A549 treated with AZD2906 at 1 μM for 4 hours (cell line): ENCODE measurements at places on chromosomes 7 and 10. TPM values are rescaled to one million over a fixed set of nuclear protein-coding genes. Genes with fewer than 3 reads are reported as not detected.

The RBM28 gene
- total RNA-seq: 49.7 to 66.8 TPM (median 51.3 TPM) in 5 replicates

The LRRC17 gene
- total RNA-seq: 0.07 to 0.14 TPM (median 0.09 TPM) in 3 of 5 replicates, not detected in the others

The AEBP1 gene
- total RNA-seq: 0.06 TPM in 1 of 5 replicates, not detected in the others

The CXCL12 gene
- 0.08 to 0.25 TPM (median 0.19 TPM) in 5 replicates for total RNA-seq

The APBB1IP gene
- 4.9 to 6.1 TPM (median 5.2 TPM) in 5 replicates for total RNA-seq

The MEIG1 gene
- total RNA-seq: 0.43 to 0.83 TPM (median 0.63 TPM) in 5 replicates

The ZNF511 gene
- total RNA-seq: 60.4 to 72.4 TPM (median 65.9 TPM) in 5 replicates

The KNDC1 gene
- total RNA-seq: 0.74 to 2.0 TPM (median 1.2 TPM) in 5 replicates

The C10orf53 gene
- total RNA-seq: not detected in 5 replicates

The ODAD2 gene
- 0.08 to 0.17 TPM in 2 of 5 replicates, not detected in the others for total RNA-seq

The ITGA8 gene
- total RNA-seq: 0.02 TPM in 1 of 5 replicates, not detected in the others

The HOXA7 gene
- 5.0 to 5.3 TPM (median 5.2 TPM) in 5 replicates for total RNA-seq

The IGFBP3 gene
- 123 to 196 TPM (median 157 TPM) in 5 replicates for total RNA-seq

The MRLN gene
- not detected in 5 replicates for total RNA-seq

The SDHAF3 gene
- total RNA-seq: 21.1 to 37.6 TPM (median 21.4 TPM) in 5 replicates

The CCDC3 gene
- 1.0 to 1.4 TPM (median 1.2 TPM) in 5 replicates for total RNA-seq

The UBE2H gene
- 41.9 to 52.2 TPM (median 48.7 TPM) in 5 replicates for total RNA-seq

The HTR5A gene
- not detected in 5 replicates for total RNA-seq

The IL15RA gene
- 1.8 to 3.2 TPM (median 2.3 TPM) in 5 replicates for total RNA-seq

The CD36 gene
- 0.07 to 0.20 TPM (median 0.09 TPM) in 4 of 5 replicates, not detected in the other for total RNA-seq

The TRPV5 gene
- total RNA-seq: not detected in 5 replicates

The RASA4B gene
- total RNA-seq: 1.2 to 2.1 TPM (median 1.5 TPM) in 5 replicates

The TUBB8 gene
- 0.05 to 0.12 TPM (median 0.07 TPM) in 3 of 5 replicates, not detected in the others for total RNA-seq

The INTS15 gene
- 22.4 to 26.7 TPM (median 24.8 TPM) in 5 replicates for total RNA-seq

The TMEM213 gene
- not detected in 5 replicates for total RNA-seq

The GCK gene
- total RNA-seq: 0.05 TPM in 1 of 5 replicates, not detected in the others

The WEE2 gene
- not detected in 5 replicates for total RNA-seq

The CUBN gene
- total RNA-seq: 0.02 to 0.06 TPM (median 0.05 TPM) in 5 replicates

The CPA1 gene
- total RNA-seq: not detected in 5 replicates

The SKIDA1 gene
- 0.76 to 1.1 TPM (median 0.96 TPM) in 5 replicates for total RNA-seq

The MMRN2 gene
- 0.40 to 1.4 TPM (median 0.93 TPM) in 5 replicates for total RNA-seq

The TLL2 gene
- 0.06 to 0.12 TPM (median 0.07 TPM) in 5 replicates for total RNA-seq

The IFIT1B gene
- not detected in 5 replicates for total RNA-seq

The SRRM3 gene
- 8.0 to 13.5 TPM (median 12.1 TPM) in 5 replicates for total RNA-seq

The CCDC136 gene
- 1.1 to 2.5 TPM (median 1.6 TPM) in 5 replicates for total RNA-seq

The GNGT1 gene
- 0.19 TPM in 1 of 5 replicates, not detected in the others for total RNA-seq
